ENCODE measurements at places on chromosomes 3 and 15.

GRCh38 chr3:24196526-24196925 lies 251.4 kb downstream of the NR1D2 start:
- DNase-seq, result no peak

DNA sequence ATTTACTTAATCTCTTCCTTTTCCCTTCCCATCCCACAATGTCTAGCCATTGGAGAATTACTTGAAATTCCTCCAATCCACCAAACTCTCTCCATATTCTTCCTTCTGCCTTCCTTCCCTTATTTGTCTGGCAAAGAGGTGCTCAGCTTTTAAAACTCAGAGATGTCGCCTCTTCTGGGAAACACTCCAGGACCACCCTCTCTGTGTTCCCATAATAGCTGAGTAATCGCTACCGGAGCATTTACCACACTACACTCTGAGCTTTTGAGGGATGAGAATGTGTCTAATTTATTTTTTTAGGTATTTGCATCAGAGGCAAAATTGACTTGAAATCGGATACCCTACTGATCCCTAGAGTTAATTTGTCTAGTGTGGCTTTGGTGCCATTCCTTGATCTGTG lies 245.7 kb upstream of the TPRG1 start:
- DNase-seq, result no peak

- DNase-seq, result no peak
Measured at GRCh38 chr3:195770081-195770840, 41.5 kb downstream of the MUC4 start.

- no peak for DNase-seq
Measured at GRCh38 chr3:160577093-160577492, 11.7 kb upstream of the KPNA4 start.

DNA sequence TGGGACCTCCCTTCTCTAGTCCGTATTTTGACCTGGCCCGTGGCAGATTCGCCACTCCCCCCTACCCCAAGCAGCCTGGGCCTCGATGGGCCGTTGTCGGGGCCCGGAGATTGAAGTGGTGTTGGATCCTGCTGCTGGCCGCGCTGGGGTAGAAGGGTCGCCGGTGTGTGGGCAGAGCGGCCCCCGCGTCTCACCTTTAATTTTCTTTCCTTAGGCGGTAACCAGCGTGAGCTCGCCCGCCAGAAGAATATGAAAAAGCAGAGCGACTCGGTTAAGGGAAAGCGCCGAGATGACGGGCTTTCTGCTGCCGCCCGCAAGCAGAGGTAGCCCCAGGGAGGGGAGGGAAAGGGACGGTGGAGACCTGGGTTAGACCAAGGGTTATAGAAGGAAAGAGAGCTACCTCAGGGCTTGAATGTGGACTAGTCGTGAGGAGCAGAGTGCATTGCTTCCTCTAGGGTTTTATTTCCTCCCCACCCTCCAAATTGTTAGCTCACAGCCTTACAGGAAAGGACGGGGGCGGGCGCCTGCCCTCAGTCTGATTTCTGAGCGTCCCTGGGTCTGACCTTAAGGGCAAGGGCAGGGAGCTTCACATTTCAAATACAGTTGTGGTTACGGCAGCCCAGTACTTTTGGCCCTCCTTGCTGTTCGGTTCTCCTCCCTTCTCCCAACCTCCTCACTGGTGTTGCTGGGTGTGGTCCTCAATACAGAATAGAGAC lies 799 bp downstream of the SERF2 start:
- DNase-seq, result no peak

GRCh38 chr3:51982352-51982837 lies 940 bp upstream of the ACY1 start:
- peak; percentile 38 for DNase-seq

DNA sequence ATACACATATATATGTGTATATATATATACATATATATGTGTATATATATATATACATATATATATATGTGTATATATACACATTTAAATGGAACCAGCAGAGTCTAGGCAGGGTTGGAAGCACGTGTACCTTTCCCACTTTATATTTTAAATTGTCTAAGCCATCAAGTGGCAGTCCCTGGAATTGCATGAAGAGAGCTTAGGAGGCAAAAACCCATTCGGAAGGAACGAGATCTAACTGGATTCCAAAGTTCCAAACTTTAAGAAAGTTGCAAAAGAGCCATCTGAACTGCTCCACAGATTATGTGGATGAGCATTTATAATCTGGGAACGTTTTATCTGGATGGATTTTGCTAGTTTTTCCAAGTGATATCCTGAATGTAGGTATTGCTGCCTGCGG lies 186.5 kb downstream of the FOXP1 start:
- DNase-seq, result no peak
